RPMI8226 (cell line): ENCODE measurements at places on chromosomes 5 and 9.

GRCh38 chr9:106127776-106128175, 433.4 kb downstream of the TMEM38B start:
- DNase-seq = no peak

GRCh38 chr5:109454731-109455505, 45.1 kb upstream of the PJA2 start:
- DNase-seq = no peak

GRCh38 chr5:96247708-96248107, 185.3 kb downstream of the PCSK1 start:
- no peak for DNase-seq

DNA sequence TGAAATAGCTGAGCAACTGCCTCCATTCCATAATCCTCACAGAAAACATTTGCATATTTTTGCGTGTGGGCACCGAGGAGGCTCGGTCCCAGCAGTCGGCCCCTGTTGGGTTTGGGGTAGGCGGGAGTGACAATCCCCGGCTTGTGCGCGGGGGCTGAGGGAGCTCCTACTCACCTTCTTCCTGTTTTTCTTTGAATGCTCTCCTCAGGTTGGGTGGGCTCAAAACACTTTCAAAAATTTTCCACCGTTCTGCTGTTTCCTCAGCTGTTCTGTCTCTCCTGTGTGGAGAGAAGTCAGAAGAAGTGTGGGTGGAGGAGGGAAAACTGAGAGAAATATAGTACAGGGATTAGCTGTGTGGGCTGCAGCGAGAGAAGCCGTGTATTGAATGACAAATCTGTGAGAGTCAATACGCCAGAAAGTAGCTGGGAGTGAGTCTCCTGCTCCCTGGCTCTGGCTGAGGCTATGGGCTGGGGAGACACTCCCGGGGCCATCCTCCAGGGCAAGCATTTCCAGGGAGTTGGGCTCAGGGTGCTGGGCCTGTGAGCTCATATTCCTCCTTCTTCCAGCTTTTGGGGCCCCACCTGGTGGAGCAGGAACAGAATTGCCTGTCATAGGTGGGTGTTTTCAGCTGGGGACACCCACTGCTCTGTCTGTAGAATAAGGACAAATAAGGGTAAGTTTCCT, 84.7 kb downstream of the CMYA5 start:
- peak; percentile 34 for DNase-seq

- DNase-seq = no peak
Observed at GRCh38 chr9:68608763-68609162, 68.1 kb upstream of the TMEM252 start.

GRCh38 chr5:84058561-84058960, 326.1 kb downstream of the EDIL3 start:
- no peak for DNase-seq

DNA sequence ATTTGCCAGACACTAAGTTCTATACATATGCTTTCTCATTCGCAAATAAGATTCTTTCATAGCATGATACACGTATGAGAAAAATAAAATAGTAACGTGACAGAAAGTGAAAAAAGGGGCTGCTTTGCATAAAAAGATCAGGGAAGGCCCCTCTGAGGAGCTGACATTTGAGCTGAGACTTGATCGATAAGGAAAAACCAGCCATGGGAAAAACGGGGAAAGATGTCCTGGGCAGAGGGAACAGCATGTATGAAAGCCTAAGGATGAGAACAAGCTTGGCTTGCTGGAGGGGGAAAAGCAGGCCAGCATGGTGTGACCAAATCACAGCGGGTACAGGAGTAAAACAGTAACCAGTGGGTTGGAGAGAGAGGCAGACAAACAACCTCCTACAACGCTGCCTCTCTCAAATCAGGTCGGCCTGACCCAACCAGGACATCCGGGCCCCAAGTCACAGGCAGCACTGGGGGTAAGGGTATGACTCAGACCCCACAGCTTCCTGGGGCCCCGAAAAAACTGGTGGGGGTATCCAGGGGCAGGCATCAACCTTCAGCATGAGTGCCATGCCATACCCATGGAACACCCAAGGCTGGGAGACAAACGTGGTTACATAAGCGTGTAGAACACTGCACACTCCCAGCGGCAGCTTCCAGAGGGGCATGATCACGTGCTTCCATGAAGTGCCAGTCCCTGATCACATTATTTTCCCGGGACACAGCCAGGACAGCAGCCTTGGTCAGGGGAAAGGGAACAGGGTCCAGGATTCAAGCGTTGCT, 2.2 kb downstream of the TNIP1 start:
- DNase-seq = no peak

DNA sequence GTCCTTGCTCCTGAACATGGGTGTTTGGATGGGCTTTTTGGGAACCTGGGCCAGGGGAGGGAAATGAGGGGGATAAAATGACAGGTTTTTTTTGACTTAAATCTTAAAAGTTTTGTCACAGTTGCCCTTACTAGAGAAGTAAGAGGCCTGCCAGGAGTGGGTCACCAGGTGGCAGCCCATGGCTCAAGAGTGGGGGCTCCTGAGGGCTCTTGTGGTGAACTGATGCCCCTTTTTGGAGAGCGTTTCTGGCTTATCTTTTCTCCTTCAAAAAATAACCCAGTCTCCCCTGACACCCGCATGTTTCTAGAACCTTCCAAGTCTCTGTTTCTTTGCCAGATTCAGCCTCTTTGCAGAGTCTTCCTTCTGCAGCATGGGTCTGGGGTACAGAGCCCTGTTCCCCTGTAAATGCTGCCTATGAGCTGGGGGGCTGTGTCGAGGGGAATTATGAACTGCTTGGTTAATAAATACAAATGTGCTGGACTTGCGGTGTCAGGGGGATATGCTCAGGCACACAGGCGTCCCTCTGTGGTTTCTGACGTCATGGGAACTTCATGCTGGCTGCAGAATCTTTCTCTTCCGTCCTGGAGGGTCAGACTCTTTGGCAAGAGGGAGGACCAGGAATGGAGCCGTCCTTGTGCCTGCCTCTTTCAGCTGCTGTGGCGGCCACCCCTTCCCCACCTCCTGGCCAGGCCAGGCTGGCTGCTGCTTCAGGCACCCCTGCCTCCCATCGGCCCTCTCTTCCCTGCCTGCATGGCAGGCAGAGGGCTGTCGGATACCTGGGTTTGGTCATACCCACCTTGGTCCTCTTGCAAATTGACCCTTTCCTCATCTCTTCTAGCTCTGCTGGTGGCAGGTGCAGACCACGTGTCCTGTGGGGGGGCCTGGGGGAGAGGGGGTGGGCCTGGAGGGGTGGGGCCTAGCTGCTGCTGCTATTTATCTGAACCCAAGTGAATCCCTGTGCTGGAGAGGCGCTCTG, 30.1 kb downstream of the PTPA start:
- peak; percentile 44 for DNase-seq

DNA sequence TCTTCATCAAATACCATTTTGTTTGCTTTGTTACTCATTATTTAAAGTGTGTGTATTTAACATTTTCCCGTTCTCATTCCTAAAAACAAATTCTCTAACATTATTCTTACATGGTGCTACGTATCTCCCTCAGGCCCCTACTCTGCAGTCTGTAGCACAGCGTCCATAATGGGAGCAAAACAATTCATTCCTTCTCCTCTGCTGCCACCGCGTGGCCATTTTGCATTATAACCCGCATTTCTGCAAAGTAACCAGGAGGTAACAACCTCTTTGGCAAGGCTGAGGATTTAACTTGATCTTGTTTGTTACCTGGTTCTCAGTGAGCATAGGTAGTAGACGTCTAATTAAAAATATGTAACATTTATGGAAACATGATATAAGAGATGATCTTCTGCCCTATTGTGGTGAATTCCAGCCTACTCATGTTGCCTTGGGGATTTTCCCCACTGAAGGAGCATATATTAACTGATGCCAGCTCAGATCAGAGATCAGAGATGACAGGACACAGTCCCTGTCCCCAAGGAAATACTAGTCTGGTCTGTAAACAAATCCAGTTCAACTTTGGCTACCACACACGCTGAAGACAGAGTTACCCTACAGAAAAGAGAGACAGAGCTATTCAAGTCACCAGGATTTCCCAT, 10.5 kb downstream of the OR1K1 start:
- peak; percentile 83 for DNase-seq

- DNase-seq = no peak
Observed at GRCh38 chr5:68766952-68767464, 326.8 kb upstream of the SLC30A5 start.

- no peak for DNase-seq
Observed at GRCh38 chr9:93569621-93570174, 6.7 kb upstream of the PHF2 start.

DNA sequence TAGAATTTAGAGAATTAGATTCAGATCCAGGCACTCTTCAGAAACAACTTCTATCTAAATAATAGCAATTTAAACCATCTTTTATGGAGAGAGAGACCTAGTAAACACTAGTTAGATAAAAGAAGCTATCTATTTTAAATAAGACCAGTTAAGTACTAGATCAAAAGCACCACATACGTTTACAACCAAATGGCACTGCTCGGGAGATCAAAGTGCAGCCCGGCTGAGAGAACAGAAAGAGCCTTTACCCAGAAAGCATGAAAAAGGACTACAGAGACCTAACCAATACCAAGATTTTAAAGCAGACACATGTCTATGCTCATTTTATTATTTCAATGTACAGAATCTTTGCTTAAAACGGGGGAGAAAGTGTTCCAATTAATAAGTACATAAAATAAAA, 30.8 kb downstream of the LIX1 start:
- DNase-seq = no peak

DNA sequence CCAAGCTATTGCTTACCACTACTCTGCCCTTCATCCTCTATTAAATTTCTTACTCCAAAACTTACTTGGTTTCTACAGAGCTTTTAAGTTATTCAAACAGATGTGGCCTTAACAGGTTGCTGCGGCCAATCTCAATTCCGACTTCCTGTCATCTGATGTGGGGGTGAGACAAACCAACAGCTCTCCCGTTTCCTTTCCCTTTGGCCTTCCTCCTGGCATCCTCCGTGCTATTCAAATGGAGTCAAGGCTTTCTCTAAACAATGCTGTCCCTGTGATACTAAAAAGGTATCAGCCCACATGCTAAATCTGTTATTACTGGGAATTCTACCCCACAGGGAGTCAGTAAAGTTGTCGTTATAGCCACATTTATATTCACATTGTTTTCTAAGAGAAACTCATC, 11.8 kb downstream of the RBM18 start:
- no peak for DNase-seq

GRCh38 chr9:78775696-78776295, 478.9 kb downstream of the PSAT1 start:
- DNase-seq = no peak

DNA sequence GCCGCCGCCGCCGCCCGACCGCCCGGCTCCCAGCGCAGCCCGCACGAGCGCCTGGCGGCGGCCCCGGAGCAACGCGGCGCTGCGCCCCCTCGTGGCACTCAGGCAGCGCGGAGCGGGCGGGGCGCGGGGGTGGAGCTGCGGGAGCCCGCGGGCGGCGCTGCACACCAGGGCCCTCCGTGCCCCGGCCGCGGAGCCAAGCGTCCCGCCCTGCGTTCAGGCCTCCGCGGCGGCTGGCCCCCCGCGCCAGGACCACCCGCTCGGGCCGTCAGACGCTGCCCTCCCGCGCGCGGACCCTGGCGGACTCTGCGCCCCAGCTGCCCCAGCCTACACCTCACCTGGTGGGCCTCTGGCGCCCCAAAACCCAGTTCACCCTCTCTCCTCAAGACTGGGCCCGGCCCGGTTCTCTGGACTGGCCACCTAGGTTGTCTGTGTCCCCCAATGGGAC, at the start of gene RASGEF1C:
Gene RASGEF1C, minus strand, starts transcription at position 75 of the 445 bp plus-strand sequence. CDS start 71,159 bp downstream, outside the sequence.
- DNase-seq = peak; percentile 80

DNA sequence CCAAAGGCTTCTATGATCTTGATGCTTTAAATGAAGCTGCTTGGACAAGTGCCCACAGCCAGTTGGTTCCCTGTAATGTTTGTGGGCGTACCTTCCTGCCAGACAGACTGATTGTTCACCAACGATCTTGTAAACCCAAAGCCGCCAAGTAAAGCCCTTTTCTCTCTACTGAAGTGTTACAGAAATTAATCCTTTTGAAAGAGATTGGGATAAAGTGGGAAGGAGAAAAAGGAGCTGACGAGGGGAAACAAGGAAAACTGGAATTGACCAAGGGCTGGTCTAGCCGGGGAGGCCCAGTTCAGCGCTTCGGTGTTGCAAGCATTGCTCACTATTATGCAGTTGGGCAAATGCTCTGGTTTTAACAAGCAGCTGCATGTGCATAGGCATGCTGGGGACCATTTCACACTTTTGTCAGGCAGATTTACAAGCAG, 53.2 kb downstream of the ZNF474 start:
- no peak for DNase-seq

DNA sequence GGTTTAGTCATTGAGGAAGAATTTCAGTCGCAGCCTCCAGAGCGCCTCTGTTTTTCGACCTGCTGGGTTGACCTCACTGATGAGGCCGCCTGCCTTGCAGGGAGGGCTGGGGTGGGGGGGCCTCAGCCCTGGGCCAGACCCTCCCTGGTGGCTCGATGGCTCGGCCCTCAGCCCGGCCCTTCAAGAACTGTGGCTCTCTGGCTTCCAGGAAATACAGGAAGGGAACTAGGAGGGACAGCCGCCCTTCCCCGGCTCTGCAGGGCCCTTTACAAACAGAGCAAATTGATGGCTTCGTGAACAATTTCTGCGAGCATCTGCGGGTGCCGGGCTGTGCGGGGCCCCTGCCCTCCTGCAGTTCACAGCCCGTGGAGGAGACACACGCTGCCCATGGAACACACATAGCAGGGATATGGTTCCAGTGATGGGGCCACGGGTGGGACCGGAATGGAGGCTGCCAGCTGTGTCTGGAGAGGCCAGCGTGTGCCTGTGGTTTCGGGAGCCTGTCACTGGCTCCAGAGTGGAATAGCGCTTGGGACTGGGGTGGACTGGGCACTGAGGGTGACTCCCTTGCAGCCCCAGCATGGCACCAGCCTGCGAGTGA, 39.6 kb downstream of the COL5A1 start:
- no peak for DNase-seq

GRCh38 chr5:113271015-113271414, 163.8 kb downstream of the TSSK1B start:
- DNase-seq = no peak

DNA sequence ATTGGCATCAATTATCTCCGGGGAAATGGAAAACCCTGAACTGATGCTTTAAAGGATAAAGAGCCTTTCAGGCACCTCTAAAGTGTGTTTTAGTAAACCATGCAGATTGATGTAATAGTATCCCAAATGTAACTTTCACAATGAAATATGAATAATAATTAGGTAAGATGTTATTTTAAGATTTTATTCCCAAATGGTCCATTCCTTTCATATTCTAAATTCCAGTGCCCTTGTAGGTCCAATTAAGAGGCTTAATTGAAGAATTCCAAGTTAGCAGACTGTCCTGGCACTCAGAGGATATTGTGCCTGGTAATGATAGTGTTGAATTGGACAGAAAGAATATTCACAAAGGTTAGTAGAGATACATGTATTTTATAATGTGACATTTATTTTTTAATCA, 352.5 kb upstream of the NUDT12 start:
- no peak for DNase-seq
